DND-41 (cell line): ENCODE measurements at places on chromosomes 16 and 17.

- no peak for DNase-seq
Observed at GRCh38 chr17:57578608-57579225, 166.4 kb downstream of the CCDC182 start.

DNA sequence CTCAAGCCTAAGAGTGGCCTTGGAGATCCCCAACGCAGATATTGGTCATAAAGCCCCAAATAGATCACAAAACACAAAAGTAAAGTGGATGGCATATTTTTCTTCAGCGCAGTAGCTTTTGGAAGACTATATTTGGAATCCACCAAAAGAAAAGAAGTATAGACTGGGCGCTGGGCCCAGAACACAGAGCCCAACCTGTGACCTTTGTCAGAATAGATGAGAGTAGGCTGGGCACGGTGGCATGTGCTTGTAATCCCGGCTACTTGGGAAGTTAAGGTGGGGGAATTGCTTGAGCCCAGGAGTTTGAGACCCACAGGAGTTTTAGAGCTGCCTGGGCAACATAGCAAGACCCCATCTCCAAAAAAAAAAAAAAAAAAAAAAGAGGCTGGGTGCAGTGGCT lies 14.6 kb downstream of the SCIMP start:
- no peak for DNase-seq

- DNase-seq = no peak
Observed at GRCh38 chr16:70432723-70433457, 6.0 kb downstream of the ST3GAL2 start.

DNA sequence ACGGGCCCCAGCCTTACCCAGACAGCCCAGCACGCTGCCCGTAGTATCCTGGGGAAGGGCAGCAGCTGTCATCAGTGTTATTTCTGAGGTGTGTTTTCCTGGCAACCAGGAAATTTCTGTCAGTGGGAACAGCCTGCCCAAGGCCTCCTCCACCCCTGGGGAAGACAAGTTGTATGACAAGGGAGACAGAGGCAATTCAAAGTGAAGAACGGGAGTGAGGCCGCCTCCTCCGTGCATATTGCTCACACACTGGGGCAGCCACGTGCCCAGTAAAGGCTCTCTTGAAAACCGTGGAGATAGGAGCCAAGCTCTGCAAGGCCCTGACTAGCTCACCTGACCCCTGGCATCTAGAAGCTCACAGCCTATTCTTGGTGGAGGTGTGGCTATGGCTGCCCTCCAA lies 57.6 kb downstream of the RAI1 start:
- no peak for DNase-seq

- no peak for DNase-seq
Observed at GRCh38 chr17:62689441-62690167, 62.1 kb downstream of the MRC2 start.

DNA sequence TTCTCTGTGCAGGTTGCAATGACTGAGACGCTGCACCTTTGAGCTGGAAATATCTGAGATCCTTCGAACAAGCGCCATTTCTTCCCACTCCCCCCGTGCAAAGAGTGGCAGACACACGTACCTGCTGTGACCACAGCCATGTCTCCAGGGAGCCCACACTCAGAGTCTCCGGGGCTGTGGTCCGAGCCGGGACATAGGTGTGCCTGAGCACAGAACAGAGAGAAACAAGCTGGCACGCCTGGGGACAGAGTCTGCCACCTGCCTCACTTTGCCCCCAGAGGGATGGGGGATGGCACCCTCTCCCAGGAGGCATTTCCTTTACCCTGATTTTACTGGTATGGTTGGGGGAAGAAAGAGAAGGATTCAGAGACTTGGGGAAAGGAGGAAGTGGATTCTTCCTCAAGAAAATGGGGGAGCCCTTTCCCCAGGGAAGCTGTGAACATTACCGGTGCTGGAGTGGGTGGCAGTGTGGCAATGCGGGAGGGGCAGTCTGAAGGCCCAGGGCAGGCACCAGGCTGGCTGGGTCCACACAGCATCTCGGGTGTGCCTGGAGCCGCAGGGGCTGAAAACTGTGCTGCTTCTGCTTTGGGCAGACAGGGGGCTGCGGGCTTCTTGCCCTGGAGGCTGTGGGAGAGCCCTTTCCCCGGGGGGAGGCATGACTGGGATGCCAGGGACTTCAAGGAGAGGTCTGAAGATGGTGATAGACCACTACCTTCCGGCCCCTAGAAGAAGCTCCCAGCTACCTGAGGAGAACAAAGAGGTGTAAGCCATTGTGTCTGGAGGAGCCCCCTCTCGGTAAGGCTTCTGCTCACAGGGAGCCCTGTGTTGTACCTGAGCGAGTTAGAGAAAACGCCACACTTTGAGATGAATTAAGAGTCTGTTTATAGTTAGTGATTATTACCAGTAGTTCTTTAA lies 6.6 kb upstream of the PIK3R6 start:
- DNase-seq = no peak

DNA sequence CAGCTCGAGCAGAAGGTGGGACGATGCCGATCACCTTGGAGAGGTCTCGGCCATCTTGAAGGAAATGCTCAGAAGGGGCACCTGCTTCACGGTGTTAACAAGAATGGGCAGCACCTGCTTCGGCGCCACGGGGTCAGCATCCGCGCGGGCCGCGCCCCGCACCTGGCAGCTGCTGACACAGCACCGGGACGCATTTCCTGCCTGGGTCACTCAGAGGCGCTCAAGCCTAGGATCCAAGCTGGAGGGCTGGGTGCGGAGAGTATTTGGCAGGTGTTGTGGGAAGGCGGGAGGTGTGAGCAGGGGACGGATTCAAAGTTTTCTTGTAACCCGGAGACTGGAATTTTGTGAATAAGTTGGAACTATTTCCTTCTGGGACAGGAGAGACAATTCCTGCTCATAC lies 39.3 kb upstream of the AKTIP start:
- no peak for DNase-seq

GRCh38 chr16:75913958-75914357 lies 187.7 kb upstream of the CPHXL start:
- no peak for DNase-seq

DNA sequence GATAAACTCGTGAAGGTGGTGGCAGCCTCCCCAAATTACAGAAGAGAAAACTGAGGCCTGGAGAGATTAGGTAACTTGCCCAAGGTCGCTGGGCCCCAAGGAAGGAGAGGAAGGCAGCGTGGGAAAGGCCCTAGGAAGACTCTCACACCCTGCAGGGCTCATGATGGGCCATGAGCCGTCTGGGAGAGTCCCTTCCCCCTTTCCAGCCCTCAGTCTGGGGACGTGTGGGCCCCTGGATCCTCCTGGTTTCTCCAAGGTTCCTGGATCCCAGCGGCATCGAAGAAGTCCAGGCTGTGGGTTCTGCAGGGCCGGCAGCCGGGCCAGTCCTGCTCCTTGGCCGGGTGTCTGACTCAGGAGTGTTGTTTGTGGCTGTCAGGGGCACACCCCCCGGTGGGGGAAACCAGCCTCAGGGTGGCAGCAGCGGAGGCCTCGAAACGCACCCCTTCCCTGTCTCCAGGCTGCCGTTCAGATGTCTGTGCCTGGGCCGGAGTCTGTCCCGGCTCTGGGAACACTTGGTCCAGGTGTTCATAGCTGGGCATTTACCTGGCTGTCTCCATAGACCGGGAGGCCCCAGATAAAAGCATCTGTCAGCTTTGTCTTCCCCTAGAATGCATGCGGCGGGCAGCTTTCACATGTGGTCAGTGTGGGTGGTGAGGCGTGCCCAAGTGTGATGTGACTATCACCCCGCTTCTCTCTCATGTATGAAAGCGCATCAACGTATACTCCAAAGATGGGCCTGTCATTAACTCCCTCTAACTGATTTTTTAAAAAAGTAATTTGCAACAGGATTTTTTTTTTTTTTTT lies 3.7 kb upstream of the RAP1GAP2 start:
- DNase-seq = no peak

- DNase-seq = no peak
Observed at GRCh38 chr16:7497691-7498090, 165.0 kb downstream of the RBFOX1 start.

GRCh38 chr17:56540836-56541235 lies 52.7 kb upstream of the NOG start:
- no peak for DNase-seq

DNA sequence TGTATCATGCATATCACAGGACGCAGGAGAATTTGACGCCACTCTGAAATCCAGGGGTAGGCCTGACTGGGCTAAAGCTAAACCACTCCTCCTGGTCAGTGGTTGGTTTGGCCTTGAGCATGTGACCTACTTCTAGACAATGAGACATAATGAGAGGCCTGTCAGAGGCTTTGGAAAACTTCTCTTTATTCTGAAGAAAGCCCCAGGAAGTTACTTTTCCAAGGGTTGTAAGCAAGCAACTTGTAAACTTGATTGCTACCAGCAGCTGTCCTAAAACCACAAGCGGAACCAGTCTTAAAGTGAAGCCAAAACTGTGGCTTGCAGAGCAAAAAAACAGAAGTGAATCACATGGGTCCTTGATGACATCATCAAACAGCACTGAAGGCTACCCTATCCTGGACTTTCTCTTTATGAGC lies 138.2 kb upstream of the COX10 start:
- DNase-seq = no peak

- DNase-seq = no peak
Observed at GRCh38 chr16:83967838-83968305, at the start of gene NECAB2. TSS of gene NECAB2 (plus strand) at chr16:83968244. CDS start at chr16:83968649, 405 bp downstream.

GRCh38 chr16:84735849-84736586 lies 36.2 kb downstream of the USP10 start:
- no peak for DNase-seq

GRCh38 chr17:7356072-7356549 lies 1.2 kb downstream of the TMEM95 start:
- DNase-seq = peak; percentile 86

- DNase-seq = no peak
Observed at GRCh38 chr16:75491876-75492275, 3.4 kb downstream of the CHST6 start.

DNA sequence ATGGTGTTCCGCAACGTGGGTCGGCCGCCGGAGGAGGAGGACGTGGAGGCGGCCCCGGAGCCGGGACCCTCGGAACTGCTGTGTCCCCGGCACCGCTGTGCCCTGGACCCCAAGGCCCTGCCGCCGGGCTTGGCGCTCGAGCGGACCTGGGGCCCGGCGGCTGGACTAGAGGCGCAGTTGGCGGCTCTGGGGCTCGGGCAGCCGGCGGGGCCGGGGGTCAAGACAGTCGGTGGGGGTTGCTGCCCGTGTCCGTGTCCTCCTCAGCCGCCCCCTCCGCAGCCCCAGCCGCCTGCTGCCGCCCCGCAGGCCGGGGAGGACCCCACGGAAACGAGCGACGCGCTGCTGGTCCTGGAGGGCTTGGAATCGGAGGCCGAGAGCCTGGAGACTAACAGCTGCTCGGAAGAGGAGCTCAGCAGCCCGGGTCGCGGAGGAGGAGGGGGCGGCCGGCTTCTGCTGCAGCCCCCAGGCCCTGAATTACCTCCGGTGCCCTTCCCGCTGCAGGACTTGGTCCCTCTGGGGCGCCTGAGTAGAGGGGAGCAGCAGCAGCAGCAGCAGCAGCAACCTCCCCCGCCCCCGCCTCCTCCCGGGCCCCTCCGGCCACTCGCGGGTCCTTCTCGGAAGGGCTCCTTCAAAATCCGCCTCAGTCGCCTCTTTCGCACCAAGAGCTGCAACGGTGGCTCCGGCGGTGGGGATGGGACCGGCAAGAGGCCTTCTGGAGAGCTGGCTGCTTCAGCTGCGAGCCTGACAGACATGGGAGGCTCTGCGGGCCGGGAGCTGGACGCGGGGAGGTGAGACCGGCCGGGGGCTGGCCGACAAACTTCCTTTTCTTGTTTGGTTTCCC lies 821 bp downstream of the SOCS7 start:
- peak; percentile 44 for DNase-seq

DNA sequence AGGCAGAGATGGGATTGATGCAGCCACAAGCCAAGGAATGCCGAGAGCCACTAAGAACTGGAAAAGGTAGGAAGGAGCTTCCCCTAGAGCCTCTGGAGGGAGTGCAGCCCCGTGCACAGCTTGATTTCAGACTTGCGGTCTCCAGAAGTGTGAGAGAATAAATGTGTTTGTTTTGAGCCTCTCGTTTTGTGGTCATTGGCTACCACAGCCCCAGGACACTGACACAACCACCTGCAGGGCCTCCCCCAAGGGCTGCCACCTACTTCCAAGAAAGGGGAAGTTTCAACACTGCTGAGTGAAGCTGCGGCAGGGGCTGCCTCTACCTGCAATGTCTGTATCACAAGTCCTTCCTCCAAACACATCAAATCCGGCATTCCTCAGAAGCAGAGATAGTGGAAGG lies 346.9 kb downstream of the C16orf95 start:
- DNase-seq = no peak

- no peak for DNase-seq
Observed at GRCh38 chr16:84446084-84446483, 58.4 kb downstream of the MEAK7 start.

GRCh38 chr17:57142925-57143324 lies 57.9 kb downstream of the AKAP1 start:
- DNase-seq = no peak

- no peak for DNase-seq
Observed at GRCh38 chr16:58409316-58409973, 17.2 kb downstream of the GINS3 start.

- DNase-seq = no peak
Observed at GRCh38 chr16:11955713-11956123, 9.3 kb upstream of the TNFRSF17 start.

- no peak for DNase-seq
Observed at GRCh38 chr17:40950176-40950575, 12.7 kb upstream of the KRT23 start.

- no peak for DNase-seq
Observed at GRCh38 chr16:27243725-27244362, 24.7 kb downstream of the NSMCE1 start.

GRCh38 chr17:17223736-17224135 lies 13.2 kb downstream of the FLCN start:
- no peak for DNase-seq

DNA sequence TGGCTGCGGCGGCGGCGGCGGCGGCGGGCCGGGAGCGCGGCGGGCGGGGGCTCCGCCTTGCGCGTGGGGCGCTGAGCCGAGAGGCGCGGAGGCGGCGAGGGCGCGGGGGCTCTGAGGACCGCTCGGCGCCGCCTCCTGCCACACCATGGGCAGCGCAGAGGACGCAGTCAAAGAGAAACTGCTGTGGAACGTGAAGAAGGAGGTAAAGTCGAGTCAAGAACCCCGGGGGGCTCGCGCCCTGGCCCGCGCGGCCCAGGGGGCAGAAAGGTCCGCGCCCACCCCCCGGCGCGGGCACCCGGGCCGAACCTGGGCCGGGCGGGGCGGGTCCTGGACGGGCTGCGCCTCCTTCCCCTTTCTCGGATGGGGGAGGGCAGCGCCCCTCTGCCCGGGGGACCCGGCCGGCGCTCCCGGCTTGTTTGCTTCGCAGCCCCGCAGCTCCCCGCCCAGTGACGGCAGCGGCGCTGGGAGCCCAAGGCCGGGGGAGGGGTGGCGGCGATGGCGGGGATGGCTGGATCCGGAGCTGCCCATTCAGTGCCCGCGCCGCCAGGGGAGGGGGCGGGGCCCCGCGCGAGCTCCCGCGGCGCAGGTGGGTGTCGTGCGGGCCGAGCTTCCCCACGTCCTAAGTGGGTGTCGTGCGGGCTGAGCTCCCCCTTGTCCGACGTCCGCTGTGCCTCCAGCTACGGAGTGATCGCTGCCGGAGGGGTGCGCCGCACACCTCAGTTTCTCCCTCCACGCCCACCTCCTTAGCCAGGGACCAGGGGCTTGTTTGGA lies 428 bp downstream of the SGSM2 start:
- peak; percentile 52 for DNase-seq
